ENCODE measurements at places on chromosomes 7 and 10.

DNA sequence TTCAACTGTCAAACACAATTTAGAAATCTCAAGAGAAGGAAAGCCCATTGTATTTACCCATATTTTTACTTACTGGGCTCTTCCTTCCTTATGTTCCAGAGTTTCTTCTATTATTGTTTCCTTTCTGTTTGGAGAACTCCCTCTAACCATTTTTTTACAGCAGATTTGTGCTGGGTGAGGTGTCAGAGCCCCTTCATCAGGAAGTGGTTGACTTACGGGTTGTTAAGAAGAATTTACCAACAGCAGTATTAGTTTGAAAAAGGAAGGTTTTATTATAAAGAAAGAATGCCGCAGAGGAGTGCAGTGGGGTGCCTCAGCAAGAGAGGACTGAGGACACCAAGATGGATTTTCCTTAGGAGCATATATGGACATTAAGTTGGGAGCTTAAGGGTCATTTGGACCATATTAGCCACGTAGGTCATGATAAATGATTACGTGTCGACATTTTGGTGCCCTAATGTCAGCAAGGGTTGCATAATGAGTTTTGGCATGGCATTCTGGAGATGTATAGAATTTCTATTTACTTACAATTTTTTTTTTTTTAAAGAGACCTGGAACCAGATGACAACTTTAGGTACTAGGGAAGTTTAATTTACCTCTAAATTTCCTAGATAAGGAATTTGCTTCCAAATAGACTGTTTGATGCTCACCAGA lies 6.3 kb upstream of the TBATA start:
- DNase-seq: no peak

DNA sequence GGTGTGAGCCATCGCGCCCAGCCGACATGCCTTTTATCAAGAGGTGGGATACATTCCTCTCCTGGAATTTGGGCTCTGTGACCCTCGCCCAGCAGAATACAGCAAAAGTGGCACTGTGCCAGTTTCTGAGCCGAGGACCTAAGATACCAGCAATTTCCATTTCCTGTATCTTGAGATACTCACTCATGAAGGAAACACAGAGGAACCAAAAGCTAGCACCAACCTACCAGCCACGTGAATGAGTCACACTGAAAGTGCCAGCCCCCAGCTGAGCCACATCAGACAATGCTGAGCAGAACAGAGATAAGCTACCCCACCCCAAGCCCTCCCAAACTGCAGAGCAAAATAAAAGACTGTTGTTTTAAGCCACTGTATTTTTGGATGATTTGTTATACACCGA lies 56.3 kb downstream of the CACUL1 start:
- DNase-seq: peak; percentile 92

- DNase-seq: no peak
Observed at GRCh38 chr10:22386503-22386902, 41.2 kb downstream of the SPAG6 start.

- no peak for DNase-seq
Observed at GRCh38 chr7:129980667-129981066, 27.9 kb upstream of the UBE2H start.

GRCh38 chr7:18896343-18896975 lies 221.0 kb downstream of the TWIST1 start:
- DNase-seq: no peak

DNA sequence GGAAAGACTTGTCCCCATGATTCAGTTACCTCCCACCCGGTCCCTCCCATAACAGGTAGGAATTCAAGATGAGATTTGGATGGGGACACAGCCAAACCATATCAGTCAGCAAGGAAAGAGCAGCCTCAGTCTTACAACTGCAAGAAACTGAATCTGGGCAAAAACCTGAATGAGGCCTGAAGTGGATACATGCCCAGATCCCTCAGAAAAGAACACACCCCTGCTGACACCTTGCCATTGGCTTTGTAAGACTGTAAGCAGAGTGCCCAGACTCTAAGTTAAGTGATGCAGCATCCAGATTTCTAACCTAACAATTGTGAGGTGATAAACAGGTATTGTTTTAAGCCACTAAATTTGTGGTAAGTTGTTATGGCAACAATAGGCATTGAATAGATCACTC lies 670.8 kb downstream of the SORCS1 start:
- no peak for DNase-seq

- no peak for DNase-seq
Observed at GRCh38 chr10:2351566-2351965, 614.2 kb upstream of the ADARB2 start.

- no peak for DNase-seq
Observed at GRCh38 chr10:84360637-84361365, 32.4 kb downstream of the CCSER2 start.

GRCh38 chr10:110225756-110226542 lies 18.5 kb downstream of the MXI1 start:
- peak; percentile 91 for DNase-seq

GRCh38 chr10:11204351-11204942 lies 186.8 kb downstream of the CELF2 start:
- DNase-seq: no peak

GRCh38 chr10:132641966-132642731 lies 104.6 kb downstream of the INPP5A start:
- no peak for DNase-seq

GRCh38 chr10:42475168-42476098 lies 162.9 kb downstream of the ZNF33B start:
- DNase-seq: no peak

DNA sequence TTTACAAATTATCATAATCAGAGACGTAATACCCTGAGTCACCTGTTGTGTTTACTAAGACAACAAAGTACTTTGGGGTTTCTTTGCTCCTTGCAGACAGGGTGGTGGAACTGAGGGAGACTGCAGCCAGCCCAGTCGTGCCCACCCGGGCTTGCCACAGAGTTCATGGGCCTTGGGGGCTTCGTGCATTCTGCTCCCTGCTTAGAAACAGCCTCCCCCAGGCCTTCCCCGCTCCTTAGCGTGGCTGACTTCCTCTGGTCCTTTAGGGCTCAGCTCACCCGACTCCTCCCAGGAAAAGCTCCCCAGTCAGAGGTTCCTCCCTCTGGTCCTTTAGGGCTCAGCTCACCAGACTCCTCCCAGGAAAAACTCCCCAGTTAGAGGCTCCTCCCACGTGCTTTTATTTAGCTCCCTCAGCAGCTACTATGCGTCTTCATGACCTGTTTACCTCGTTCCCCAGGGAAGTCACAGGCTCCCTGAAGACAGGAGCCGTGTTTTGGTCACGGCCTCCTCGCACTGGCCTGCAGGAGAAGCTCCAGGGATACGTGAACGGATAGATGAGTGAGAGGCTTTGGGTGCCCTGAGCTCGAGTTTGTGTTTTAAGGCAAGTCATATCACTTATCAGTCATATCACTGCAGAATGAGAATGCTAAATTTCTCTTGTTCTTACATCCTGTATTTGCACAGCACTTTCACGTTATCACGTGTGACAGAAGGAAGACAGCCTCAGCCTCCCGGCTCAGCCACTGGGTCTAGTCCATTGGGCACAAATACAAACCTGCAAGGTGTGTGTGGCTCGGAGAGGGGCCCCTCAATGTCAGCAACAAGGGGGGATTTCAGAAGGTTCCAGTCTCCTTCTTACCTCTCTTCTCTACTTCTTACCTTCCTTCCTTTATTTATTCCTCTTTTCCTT lies 52.7 kb upstream of the VIPR2 start:
- peak; percentile 47 for DNase-seq

DNA sequence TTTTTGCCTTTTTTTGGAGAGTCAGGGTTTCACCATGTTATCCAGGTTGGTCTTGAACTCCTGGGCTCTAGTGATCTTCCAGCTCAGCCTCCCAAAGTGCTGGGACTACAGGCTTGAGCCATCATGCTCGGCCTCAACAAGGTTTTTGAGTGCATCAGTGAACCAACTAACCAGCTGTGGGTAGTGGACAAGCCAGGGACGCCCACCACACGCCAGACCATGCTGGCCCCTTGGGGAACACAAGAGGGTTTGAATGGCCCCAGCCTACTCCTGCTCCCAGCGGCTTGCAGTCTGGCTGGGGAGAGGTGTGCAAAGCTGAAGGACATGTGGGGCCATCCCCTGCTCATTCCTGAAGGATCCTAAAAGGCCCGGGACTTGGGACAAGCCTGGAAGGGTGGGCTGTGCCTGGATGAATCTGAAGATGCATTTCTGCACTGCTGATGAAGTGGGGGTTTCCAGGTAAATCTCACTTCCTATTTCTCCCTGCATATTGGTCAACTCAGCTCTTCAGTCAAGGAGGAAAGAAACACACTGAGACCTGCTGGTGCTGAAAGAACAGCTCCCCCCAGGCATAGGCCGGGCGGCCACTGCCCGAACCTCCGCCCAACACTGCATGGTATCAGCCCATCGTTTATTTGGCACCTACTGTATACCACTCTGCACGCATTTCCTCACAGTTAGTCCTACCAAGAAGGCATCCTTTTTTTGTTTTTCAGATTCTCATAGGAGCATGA lies 6.9 kb downstream of the MMD2 start:
- DNase-seq: no peak
